Renal cortex interstitium (tissue), 15 donors: ENCODE measurements at places on chromosomes 7 and 10. TPM values are rescaled to one million over a fixed set of nuclear protein-coding genes. Genes with fewer than 3 reads are reported as not detected.

Gene COL13A1
- 23.1 TPM for polyA plus RNA-seq

Gene TMEM213
- polyA plus RNA-seq: 35.2 TPM

Gene PTTG1IP2
- not detected for polyA plus RNA-seq

Gene DNAJC12
- 12.7 TPM for polyA plus RNA-seq

DNA sequence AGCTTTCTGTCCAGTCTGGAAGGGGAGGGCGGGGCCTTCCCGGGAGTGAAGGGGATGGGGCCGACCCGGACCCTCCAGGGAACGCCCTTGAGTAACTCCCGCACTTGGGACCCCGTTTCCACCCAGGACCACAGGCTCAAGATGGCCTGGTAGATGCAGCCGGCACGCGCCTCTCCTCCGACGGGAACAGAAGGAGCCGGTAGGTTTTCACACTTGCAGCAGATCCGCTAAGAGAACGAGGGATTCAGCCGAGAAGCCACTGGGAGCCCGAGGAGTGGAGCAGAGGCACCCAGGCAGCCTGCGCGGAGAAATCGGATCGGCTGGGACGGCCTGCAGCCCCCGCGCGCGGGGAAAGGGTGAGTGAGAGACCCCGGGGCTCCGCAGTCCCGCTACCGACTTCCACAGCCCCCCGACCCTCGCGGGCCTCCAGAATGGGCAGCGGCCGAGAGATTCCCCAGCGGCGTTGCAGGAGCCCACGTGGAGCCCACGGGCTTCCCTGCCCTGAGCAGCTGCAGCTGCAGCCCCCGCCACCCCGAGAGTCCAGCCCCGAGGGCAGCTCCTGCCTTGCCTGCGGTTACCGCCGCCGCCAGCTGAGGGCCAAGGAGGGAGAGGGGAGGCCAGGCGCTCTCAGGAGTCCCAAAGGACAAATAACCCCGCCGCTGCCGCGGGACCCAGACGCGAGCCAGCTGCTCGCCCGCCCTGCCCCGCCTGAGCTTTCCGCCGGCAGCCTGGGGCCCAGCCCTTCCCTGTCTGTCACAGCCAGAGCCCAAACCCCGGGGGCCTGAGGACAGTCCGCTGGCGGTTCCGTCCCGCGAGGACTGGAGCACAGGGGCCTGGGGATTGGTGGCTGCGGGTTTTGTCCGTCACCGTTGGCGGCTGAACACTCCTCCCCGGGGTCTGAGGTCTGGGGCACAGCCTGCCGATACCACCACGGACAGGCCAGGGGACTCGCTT is 21.8 kb downstream of the IFT22 start:
- DNase-seq: no peak

GRCh38 chr10:132249824-132250375 is 57.9 kb downstream of the STK32C start:
- DNase-seq: no peak

DNA sequence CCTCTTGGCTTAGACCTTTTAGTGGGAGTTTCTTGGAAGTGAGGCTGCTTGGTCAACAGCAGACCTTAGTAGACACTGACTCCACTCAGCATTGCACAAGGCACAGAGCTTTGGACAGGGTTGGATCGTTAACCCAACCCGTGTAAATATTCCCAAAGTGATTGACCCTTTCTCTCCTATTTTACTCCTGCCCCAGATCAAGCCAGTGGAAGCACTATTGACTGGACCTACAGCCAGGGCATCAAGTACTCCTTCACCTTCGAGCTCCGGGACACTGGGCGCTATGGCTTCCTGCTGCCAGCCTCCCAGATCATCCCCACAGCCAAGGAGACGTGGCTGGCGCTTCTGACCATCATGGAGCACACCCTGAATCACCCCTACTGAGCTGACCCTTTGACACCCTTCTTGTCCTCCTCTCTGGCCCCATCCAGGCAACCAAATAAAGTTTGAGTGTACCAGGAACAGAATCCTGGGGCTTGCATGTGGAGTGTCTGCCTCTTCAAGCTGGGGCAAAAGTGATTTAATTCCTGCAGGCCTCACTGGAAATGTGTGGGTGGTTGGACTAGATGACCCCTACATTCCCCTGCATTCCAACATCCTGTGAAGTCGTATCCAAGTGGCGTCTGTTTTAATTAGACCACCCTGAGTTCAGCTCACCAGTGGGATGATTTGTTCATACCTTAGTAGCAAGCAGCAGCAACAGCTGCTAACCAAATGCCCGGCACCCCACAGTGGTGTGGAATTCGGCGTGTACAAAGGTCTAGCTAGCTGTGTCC is 7.5 kb downstream of the CPA1 start:
- DNase-seq: no peak

- DNase-seq: no peak
These were observed 253.5 kb downstream of the BAMBI start for GRCh38 chr10:28930514-28931495.
